ENCODE measurements at places on chromosomes 3 and 15. TPM values are rescaled to one million over a fixed set of nuclear protein-coding genes. Genes with fewer than 3 reads are reported as not detected.

SCAANT1 gene
- not detected for total RNA-seq

GRCh38 chr3:159532577-159532976 lies 456.1 kb upstream of the IL12A start:
- DNase-seq = no peak

- DNase-seq = no peak
Observed at GRCh38 chr3:123082370-123083065, 15.7 kb downstream of the PDIA5 start.

GRCh38 chr3:48599509-48600285 lies 4.6 kb upstream of the COL7A1 start:
- DNase-seq = no peak

GRCh38 chr15:72229076-72229946 lies 1.7 kb downstream of the PKM start:
- no peak for DNase-seq

DNA sequence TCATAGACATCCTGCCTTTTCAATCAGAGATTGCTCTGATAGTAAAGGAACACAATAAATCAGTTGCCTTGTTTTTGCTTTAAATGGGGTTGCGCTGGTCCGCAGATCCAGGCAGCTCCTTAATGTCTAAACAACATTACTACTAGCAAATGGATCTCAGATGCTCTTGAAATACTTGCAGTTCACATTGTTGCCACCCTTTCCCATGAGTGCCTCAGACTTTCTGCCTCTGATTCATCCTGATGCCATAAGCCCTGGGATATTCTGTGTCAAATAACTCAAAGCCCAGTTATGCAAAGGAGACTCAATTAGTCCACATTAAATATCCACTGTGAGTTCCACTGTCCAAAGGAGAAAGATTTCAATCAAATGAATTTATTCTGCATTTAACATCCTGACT lies 196.7 kb downstream of the PLCH1 start:
- no peak for DNase-seq

- no peak for DNase-seq
Observed at GRCh38 chr3:139630542-139630941, 47.2 kb downstream of the NMNAT3 start.

DNA sequence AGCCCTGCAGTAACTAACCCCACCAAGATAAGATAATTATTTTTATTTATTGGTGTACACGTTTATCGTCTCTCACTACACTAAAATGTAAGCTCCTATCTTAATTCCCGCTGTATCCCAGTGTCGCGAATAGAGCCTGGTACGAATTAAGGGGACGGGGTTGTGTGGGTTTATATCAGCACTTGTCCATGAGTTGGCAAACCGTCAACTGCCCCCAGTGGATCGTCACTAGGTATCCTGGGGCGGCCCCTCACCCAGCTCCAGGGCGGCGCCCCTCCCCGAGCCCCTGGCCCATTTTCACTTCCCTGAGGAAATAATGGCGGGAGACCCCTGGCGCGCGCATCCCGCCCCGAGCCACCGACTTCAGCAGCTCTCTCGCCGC lies 465 bp downstream of the RUVBL1 start:
- DNase-seq = no peak

All from right atrium auricular region (tissue), 2 donors.